ENCODE measurements at places on chromosomes 6 and 20. TPM values are rescaled to one million over a fixed set of nuclear protein-coding genes. Genes with fewer than 3 reads are reported as not detected.

Gene BPIFB1
- polyA plus RNA-seq, result 0.05 TPM

Gene ADGRB3
- not detected for polyA plus RNA-seq

Gene KCNK16
- polyA plus RNA-seq, result not detected

Gene IMPG1
- not detected for polyA plus RNA-seq

Gene TAGAP
- polyA plus RNA-seq, result 0.23 TPM

Gene SLC52A3
- 0.25 TPM for polyA plus RNA-seq

Gene BTN1A1
- not detected for polyA plus RNA-seq

Gene PCIF1
- 43.4 TPM for polyA plus RNA-seq

Gene LAMA2
- 6.0 TPM for polyA plus RNA-seq

- H3K27ac ChIP-seq, result no peak overlapping the region
- no peak for DNase-seq
- H3K27me3 ChIP-seq, result no peaks in the 10 kb centered on the region
Measured at GRCh38 chr20:54680872-54681619, 205.7 kb downstream of the DOK5 start.

DNA sequence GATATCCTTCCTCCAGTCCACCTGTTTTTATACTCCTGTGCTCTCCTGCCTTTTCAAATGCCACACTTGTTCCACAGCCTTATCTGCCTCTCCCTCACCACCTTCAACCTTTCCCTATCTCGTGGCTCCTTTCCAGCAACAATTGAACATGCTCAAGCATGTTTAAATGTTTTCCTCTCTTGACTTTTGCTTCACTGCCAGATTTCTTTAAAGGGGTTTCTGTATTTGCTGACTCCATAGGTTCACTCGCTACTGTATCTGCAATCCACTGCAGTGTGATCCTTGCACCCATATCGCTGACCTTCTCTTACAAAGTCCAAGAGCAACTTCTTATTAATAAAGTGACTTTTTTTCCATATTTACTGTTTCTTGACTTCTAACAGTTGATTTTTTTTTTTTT lies 11.2 kb upstream of the GMNN start:
- no peaks in the 10 kb centered on the region for H3K27me3 ChIP-seq
- no peaks in the 10 kb centered on the region for H3K4me1 ChIP-seq
- no peak overlapping the region for H3K27ac ChIP-seq

GRCh38 chr20:46119028-46119546 lies 973 bp downstream of the CD40 start:
- H3K4me1 ChIP-seq, result no peaks in the 10 kb centered on the region
- H3K27me3 ChIP-seq, result no peaks in the 10 kb centered on the region
- no peaks in the 10 kb centered on the region for H3K36me3 ChIP-seq
- peak; percentile 39 for DNase-seq
- no peak overlapping the region for H3K27ac ChIP-seq

DNA sequence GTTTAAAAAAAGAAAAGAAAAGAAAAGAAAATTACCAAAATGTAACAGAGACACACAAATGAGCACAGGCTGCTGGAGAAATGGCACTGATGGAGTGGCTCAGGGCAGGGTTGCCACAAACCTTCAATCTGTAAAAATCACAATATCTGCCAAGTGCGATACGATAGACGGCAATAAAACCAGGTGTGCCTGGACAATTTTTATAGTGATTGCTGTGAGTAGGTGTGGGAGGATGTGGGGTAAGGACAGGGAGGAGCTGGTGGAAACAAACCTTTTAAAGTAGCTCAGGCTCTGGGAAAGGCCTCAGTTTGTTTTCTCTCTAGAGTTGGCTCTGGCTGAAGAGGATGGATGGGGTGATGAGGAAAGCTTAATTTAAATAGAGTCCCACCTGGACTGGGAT lies 592.7 kb upstream of the AGPAT4 start:
- no peak overlapping the region for H3K4me3 ChIP-seq
- no peaks in the 10 kb centered on the region for H3K4me1 ChIP-seq
- H3K36me3 ChIP-seq, result no peaks in the 10 kb centered on the region
- no peak for DNase-seq
- H3K27me3 ChIP-seq, result no peaks in the 10 kb centered on the region
- H3K27ac ChIP-seq, result no peak overlapping the region

DNA sequence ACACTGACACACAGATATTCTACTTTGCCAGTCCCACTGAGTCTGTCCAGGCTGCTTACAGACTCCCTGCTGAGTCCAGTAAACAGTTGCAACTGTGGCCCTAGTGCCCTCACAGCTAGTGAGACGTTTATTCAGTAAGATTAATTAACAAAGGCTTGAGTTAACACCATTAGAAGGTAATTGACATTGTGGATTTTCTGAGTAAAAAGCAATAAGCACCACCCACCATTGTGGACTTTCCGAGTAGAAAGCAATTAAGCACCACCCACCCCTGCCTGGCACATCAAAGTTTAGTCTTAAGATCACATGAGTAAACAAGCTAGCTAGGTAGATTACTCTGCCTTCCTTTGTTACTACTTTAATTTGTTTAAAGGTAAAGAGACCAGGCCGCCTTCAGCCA lies 408.6 kb upstream of the IMPG1 start:
- H3K4me3 ChIP-seq, result no peak overlapping the region
- H3K27me3 ChIP-seq, result no peaks in the 10 kb centered on the region
- no peak overlapping the region for H3K27ac ChIP-seq

GRCh38 chr6:41208439-41209106 lies 7.6 kb upstream of the TREML2 start:
- no peak for DNase-seq
- H3K4me3 ChIP-seq, result no peak overlapping the region

DNA sequence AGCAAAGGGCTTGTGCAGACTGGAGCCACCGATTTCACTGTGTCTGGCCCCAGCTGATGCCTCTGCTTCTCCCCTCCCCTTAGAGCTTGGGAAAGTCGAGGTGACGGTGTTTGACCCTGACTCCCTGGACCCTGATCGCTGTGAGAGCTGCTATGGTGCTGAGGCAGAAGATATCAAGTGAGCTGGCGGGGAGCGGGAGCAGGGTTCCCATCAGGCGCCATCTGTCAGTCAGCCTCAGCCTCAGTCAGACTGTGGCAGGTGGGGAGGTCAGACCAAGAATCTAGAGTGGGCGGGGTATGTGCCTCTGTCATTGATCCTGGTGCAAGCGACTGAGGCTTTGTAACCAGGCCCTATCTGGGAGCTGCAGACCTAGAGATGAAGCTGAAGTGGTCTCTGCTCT lies 5.5 kb downstream of the ERGIC3 start:
- no peak overlapping the region for H3K4me3 ChIP-seq
- peak; percentile 13 for DNase-seq
- H3K27me3 ChIP-seq, result no peaks in the 10 kb centered on the region

DNA sequence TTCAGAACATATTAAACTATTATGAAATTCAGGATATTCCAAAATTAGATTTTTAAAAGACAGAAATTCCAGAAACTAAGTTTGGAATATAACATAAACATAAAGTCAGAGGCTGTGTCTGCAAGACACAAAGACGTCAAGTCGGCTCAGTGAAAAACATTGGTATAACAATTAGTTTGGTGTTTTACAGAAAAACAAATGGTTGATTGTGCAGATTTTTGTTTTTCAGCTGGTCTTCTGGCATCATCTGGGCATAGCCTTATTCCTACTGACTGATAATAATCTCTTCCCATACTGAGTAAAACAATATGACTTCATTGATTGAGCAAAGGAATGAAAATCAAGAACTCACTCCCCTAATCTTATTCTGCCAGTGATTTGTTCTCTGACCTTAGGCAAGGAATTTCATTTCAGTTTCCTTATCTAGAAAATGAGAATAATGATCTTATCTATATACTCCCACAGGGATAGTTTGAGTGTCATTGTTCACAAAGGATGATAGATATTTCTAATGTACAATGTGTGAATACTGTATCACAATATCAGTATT lies 84.3 kb downstream of the FRK start:
- H3K27me3 ChIP-seq, result no peaks in the 10 kb centered on the region
- no peak overlapping the region for H3K4me3 ChIP-seq
- no peaks in the 10 kb centered on the region for H3K36me3 ChIP-seq
- no peaks in the 10 kb centered on the region for H3K4me1 ChIP-seq
- H3K27ac ChIP-seq, result no peak overlapping the region

DNA sequence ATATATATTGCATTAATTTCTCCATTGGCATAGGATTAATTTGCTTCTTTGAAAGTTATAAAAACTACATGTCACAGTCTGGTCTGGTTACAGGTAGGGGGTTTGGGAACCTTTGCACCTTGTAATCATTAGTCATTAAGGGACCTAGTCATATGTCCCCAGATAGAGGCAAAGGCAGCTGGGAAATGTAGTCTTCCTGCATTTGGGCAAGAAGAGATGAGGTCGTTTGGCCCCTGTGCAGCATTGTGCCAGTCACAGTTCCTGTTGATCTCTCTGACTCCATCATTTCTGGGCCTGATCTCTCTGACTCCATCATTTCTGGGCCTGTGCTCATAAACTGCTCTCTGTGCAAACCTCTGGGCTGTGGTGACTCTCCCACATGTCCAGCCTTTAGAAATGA lies 73.2 kb downstream of the BCKDHB start:
- no peaks in the 10 kb centered on the region for H3K36me3 ChIP-seq
- no peaks in the 10 kb centered on the region for H3K4me1 ChIP-seq
- no peak overlapping the region for H3K4me3 ChIP-seq
- DNase-seq, result no peak
- H3K27me3 ChIP-seq, result no peaks in the 10 kb centered on the region

DNA sequence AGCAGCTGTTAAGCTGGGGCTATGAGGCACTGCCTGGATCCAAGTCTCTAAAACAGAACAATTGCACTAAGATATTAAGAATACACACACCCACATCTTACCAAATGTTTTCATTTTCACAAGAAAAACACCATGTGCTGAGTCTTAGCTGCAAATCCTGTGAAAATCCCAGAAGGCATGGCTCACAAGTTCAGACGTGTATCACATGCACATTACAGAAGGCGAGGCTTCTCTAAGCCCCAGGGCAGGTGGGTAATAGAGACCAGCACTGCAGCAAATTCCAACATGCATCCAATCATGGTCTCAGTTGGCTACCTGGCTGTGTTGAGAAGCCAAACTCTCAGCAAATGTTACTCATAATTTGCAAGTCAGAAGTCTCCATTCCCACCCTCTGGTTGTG lies 16.2 kb upstream of the CST3 start:
- H3K27me3 ChIP-seq, result no peaks in the 10 kb centered on the region
- no peaks in the 10 kb centered on the region for H3K36me3 ChIP-seq
- no peak for DNase-seq

GRCh38 chr20:23782366-23782983 lies 31.7 kb upstream of the CST1 start:
- H3K4me1 ChIP-seq, result no peaks in the 10 kb centered on the region
- no peak overlapping the region for H3K27ac ChIP-seq
- no peaks in the 10 kb centered on the region for H3K27me3 ChIP-seq
- no peaks in the 10 kb centered on the region for H3K36me3 ChIP-seq
- H3K4me3 ChIP-seq, result no peak overlapping the region
- no peak for DNase-seq
